ENCODE measurements at places on chromosomes 5 and 9.

- no peak overlapping the region for H3K4me3 ChIP-seq
- DNase-seq: no peak
- H3K36me3 ChIP-seq: no peaks in the 10 kb centered on the region
These were observed 248.5 kb upstream of the IRX4 start for GRCh38 chr5:2131196-2131595.

DNA sequence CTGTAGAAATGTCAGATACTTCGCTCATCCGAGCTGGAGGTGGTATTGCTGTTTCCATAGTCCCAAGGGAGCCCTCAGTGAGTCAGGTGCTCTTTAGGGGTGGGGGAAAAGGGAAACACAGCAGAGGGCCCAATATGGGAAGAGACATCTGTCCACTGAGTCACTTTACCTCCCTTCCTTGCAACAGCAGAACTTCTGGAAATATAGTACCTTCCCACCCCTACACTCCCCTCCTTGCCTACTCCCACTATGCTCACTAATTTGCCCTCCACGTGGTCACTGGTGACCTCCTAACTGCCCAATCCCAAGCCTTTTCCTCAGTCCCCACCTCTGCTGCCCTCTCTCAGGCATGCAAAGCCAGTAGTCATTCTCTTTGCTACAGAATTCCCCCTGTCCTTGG lies 1.9 kb downstream of the HK3 start:
- H3K4me1 ChIP-seq: no peaks in the 10 kb centered on the region
- H3K27me3 ChIP-seq: no peaks in the 10 kb centered on the region
- H3K4me3 ChIP-seq: no peak overlapping the region
- no peak for DNase-seq
- no peak overlapping the region for H3K27ac ChIP-seq

DNA sequence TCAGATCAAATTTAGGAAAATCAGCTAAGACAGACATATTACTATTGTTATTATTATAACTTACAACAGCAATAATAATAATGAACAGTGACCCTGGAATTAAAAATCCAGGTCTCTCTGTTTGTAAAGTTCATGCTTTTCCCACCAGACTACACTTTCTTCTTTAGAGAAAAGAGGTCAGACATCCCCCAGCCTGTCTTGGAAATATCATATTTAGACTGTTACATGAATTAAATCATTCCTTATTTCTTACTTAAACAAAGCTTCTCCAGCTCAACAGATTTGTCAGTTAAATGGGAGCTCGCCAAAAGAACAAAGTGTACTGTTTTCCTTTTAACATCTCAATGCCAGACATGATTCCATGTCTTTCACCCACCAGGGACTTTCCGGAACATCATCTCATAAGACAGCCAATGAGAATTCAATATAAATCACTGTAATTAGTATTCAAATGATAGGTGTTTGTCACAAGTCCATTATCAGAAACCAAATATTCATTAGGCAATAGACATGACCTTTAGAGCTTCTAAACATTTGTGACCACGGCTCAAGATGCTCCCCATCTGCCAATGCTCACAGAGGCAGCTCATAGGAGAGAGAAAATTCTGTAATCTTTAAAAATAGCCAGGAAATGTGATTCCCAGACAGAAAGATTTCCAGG lies 351.9 kb downstream of the ENC1 start:
- H3K4me3 ChIP-seq: no peak overlapping the region
- DNase-seq: no peak
- no peaks in the 10 kb centered on the region for H3K27me3 ChIP-seq
- peaks cover 34% of the 10 kb centered on the region for H3K4me1 ChIP-seq

GRCh38 chr5:78795757-78796156 lies 147.2 kb upstream of the LHFPL2 start:
- no peaks in the 10 kb centered on the region for H3K36me3 ChIP-seq
- H3K27ac ChIP-seq: no peak overlapping the region
- H3K4me1 ChIP-seq: no peaks in the 10 kb centered on the region
- H3K4me3 ChIP-seq: no peak overlapping the region
- no peaks in the 10 kb centered on the region for H3K27me3 ChIP-seq
- DNase-seq: no peak

DNA sequence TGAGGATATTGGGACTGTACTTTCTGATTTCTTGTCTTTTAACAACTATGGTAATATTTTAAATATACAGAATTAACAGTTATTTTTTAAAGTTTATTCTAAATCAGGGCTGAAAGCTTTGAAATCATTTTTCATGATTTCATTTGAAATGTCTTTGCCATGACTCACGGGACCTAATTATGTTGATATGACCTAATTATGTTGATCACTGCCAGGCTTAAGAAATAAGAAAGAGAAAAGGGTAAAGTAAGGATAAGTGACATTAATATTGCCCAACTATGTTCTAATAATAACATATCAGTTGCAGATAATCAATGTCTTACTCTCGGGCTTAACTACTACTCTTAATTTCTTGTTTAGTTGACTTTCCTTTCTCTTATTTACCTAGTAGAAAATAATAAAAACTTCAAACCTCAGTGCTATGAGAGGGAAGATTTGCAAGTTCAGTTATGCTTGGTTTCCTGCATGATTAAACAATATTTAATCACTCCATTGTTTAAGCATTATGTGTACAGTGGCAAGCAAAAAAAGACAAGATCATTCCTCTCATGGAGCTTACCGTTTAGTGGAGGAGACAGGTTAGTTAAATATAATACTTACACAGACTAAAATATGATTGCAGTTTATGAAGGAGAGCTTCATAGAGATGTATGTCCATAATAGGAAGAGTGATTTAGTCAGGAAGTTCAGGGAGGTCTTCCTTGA lies 67.0 kb upstream of the EIF4EBP3 start:
- no peaks in the 10 kb centered on the region for H3K27me3 ChIP-seq
- peaks cover 11% of the 10 kb centered on the region for H3K4me1 ChIP-seq
- H3K36me3 ChIP-seq: peaks cover 38% of the 10 kb centered on the region
- no peak for DNase-seq
